Fibroblast of the aortic adventitia (primary cell): ENCODE measurements at places on chromosomes 4 and X. TPM values are rescaled to one million over a fixed set of nuclear protein-coding genes. Genes with fewer than 3 reads are reported as not detected.

The KDM6A gene
- total RNA-seq = 8.7 and 20.6 TPM in 2 replicates

The SLC26A1 gene
- 0.27 TPM in 1 of 2 replicates, not detected in the other for total RNA-seq

The RAI2 gene
- 0.33 and 4.0 TPM in 2 replicates for total RNA-seq

The GJB1 gene
- total RNA-seq = not detected in 2 replicates

The ADGRL3 gene
- under 0.01 and 7.9 TPM in 2 replicates for total RNA-seq

The TEX13D gene
- 0.09 TPM in 1 of 2 replicates, not detected in the other for total RNA-seq

The CXXC4 gene
- total RNA-seq = under 0.01 TPM in 1 of 2 replicates, not detected in the other

The KLF8 gene
- 0.90 and 1.8 TPM in 2 replicates for total RNA-seq

The NAP1L3 gene
- total RNA-seq = 12.4 and 15.8 TPM in 2 replicates

DNA sequence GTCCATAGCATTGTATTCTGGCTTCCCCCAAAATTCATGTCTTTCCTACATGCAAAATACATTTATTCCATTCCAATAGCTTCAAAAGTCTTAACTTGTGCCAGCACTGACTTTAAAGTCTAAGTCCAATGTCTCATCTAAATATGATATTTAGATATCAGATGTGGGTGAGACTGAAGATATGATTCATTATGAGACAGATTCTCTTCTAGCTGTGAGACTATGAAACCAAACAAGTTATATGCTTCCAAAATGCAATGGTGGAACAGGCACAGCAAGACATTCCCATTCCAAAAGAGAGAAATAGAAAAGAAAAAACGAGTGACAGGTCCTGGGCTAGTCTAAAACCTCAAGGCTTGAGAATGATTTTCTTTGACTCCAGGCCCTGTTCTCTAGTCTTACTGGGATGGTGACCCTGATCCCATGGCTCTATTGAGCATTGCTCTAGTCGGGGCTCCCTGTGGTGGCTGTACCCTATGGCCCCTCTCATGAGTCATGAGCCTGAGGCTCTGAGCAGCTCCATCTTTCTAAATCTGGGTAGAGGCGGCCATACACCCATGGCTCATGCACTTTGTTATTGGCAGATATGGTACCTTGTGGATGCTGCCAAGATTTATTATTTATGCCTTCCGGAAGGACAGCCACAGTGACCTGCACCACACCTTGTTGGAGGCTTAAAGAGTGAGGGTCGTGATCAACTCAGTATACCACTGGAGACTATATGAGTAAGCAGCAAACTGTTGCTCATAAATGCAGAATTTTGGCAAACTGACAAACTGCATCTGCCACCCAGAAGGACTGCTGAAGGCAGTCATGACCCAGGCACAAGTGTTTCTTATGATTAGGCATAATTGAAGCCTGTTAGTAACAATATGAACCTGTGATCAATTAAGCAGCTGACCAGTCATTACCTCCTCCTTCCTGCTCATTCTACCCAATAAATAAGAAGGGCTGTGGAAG lies 38.5 kb upstream of the BOD1L1 start:
- no peak for DNase-seq

DNA sequence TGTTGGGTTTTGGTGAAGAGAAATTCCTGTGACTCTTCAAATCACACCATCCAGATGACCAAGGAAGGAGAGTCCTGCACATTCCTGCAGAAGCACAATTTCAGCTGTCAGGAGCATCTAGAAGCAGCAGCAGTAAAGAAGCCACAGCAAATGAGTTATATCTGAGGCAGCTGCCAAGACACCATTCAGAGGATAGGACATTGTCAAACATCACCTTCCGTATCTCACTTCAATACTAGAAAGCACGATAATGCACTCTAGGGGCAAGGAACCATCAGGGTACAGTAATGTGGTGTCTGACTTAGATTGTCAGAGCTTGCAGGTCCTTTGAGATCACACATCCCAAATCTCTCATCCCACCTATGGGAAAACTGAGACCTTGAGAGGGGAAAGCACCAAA lies 134.5 kb downstream of the COL4A6 start:
- DNase-seq = no peak

DNA sequence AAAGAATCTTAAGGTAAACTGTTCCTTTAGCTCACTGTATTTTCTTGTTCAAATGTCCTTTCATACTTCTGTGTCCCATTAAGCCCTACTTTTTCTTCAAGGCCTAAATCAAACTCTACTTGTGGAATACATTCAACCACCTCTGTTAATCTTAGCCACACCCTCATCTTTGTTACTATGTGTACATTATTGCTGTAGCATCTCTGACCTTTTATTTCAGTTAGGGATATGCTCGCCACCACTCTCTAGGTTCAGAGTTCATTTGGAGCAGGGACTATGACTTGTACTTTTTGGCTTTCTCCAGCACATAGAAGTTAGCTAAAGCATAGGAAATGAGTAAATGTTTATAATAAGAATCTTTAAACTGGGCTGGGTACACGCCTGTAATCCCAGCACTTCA lies 6.8 kb upstream of the PNPLA4 start:
- no peak for DNase-seq

DNA sequence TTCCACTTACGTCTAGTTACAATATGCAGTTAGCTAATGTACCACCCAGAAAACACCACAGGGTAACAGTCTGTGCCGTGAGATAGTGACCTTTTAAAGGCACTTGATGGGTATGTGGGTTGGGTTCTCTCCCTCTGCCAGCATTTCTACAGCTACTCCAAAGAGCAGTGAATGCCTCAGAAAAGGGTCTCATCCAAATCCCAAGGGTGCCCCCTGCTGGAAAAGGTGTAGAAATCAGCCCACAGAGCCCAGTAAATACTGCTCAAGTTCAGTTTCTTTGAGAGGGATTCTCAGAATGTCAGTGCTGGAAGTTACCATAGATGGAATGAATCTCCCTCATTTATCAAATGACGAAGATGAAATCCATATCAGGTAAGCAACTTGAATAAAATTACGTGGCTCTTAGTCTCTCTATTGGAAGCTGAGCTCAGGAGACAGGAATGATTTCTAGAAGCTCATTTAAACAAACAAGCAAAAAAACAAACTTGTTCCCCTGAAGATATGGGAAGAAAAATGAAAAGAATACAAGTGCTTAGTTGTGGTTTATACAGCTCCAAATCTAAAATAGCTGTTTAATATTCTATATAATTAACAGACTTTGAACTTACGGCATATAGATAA lies 9.5 kb downstream of the RNF175 start:
- DNase-seq = peak; percentile 86

DNA sequence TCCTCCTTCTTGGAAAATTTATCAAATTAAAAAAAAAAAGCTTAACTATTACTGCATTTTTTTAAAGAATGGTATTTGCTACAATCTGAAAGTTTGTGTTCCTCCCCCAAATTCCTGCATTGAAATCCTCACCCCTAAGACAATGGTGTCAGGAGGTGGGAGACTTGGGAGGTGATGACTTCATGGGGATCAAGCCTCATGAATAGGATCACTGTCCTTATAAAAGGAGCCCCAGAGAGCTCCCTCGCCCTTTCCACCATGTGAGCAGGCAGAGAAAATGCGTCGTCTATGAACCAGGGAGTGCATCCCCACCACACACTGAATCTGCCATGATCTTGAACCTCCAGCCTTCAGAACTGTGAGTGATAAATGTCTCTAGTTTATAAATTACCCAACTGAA lies 38.0 kb downstream of the DHRSX start:
- DNase-seq = no peak

GRCh38 chr4:113469023-113469390 lies 292.5 kb downstream of the CAMK2D start:
- DNase-seq = peak; percentile 75

DNA sequence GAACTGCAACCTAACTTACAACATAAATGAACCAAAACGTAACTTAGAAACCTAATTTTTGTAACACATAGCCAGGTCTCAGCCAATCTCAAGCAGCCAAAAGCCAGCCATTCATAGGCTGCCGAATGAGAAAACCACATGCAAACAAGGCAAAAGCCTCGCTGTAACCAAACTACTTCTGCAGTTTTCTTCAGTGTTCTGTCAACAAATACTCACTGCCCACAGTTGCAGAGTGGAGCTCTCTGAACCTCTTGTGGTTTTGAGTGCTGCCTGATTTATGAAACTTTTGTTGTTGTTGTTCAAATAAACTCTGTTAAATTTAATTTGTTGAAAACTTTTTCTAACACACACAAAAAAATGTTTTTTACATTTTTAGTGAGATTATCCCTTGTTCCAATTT lies 251.2 kb downstream of the PAPSS1 start:
- DNase-seq = no peak

DNA sequence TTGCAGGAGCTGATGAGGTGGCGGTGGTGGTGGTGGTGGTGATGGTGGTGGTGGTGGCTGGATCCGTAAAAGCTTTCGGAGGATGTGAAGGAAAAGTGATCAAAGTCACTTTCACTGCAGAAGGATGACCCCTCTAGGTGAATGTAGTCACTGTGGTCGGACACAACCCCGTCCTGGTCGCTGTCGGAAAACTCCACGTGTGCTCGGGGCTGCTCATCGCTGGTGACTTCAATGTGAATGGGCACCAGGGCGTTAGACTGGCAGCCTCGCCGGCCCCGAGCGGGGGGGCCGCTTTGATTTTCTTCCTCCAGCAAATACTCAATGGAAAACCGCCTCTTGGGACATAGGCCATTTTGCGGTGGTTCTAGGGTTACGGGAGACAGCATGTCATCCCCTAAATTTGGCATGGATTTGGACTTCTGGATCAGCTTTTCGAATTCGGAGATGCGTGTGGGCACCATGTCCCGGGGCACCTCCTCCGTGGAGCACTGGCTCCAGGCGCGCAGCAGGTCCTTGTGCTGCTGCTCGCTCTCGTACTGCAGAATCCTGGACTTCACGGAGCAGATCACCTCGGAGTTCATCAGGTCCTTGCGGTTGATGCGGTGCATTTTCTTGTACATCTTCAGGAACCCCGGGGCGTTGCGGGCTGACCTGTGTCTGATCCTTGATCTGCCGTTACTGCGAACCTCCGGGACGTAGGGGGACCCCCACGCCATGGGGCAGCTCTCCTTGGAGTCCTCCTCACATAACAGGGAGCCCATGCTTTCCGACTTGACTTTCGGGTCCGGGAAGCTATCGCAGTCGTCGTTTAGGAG lies 88.3 kb upstream of the PDLIM3 start:
- DNase-seq = no peak

DNA sequence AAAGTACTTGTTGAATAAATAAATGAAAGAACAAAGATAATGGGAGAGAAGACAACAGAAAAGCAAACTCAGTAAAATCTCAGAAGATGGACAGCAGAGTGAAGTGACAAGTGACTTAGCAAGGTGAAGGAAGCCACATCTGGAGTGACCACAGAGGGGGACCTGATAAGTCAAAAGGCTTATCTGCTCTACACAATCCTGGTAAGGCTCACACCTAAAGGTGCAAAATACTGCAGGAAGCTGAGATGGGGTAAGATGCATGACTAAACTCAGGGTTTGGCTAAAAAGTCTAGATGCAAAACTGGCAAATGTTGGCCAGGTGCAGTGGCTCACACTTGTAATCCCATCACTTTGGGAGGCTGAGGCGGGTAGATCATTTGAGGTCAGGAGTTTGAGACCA lies 22.2 kb downstream of the TRMT2B start:
- DNase-seq = no peak

DNA sequence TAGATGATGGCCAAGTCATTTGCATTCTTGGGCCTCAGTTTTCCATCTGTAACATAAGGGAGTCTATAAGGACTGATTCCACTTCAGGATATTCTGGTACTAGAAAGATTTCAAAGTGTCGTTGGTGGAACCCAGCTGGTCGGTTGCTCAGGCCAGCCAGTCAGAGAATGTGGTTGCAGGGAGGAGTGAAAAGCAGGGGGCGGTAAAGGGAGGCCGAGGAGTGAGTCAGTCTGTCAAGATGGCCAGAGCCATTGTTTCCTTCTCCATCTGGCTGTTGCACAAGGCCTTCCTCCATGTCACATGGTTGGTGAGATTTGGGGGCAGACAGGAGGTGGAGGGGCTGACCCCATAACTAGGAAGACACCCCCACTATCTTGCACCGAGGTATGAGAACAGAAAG lies 38.2 kb downstream of the STARD8 start:
- DNase-seq = peak; percentile 65

DNA sequence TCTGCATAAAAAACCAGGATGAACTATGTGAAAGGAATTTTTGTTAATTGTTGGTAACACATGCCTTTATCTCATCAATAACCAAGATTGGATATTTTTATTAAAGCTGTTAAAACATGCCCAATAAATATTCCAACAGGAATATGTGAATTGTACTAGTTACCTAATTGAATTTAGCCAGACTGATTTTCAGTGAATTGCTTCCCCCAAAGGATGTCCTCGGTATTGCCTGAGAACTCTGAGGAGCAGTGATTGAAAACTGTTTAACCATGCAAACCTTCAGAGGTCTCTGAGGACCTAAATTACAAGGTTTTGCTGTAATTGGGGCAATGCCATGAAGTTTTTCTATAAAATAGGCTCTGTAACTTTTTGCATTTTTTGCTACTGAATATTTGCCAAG lies 66.6 kb downstream of the BLTP1 start:
- DNase-seq = peak; percentile 16

DNA sequence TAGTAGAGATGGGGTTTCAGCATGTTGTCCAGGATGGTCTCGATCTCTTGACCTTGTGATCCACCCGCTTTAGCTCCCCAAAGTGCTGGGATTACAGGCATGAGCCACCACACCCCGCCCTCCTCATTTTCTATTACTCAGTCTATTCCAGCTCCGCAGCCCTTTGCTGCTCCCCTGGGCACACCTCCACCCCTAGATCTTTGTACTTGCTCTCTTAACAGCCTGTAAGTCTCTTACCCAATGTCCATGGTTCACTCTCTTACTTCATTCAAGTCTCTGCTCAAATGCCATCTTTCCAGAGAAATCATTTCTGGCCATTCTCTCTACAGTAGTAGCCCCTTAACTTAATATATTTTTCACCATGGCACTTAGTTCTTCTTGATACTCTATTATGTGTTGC lies 64.7 kb downstream of the LDB2 start:
- no peak for DNase-seq

DNA sequence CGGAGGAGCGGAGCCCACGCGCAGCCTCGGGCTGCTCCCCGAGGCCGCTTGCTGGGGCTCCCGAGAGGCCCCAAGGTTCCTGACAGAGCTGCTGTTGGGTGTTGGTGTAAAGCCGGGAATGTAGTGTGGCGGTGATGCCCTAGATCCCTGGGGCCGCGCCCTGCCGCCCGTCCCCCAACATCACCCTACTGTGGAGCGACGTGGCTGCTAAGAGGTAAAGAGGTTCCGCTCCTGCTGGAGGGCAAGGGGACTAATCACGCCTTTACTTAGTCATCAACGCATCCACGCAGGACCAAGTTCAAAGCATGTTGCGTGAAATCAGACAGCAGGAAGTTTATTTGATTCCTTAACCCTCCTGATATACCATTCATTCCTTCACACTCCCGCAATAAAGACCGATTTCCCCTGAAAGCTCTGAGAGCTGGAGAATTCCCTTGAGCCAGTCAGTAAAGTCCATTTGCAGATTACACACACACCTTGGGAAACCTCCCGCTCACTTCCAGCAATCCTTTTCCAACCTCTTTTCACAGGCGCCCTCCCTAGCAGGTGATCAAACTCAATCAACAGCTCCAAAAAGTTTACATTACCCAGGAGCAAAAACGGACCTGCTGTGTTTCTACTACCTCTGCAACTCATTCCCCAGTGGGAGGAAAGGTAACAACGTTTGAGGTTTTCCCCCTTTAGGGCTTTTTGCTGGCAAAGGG lies 579 bp upstream of the GABRA2 start:
- DNase-seq = no peak

GRCh38 chr4:147340111-147340510 lies 140.8 kb upstream of the EDNRA start:
- peak; percentile 73 for DNase-seq

- DNase-seq = peak; percentile 42
Measured at GRCh38 chr4:129526812-129527211, 430.9 kb downstream of the C4orf33 start.

- DNase-seq = no peak
Measured at GRCh38 chr4:152117054-152117453, 356.2 kb upstream of the GATB start.

GRCh38 chr4:109752525-109752924 lies 22.7 kb upstream of the PLA2G12A start:
- DNase-seq = no peak
